Epithelial cell of alveolus of lung (primary cell): ENCODE measurements at places on chromosomes 6 and 20. TPM values are rescaled to one million over a fixed set of nuclear protein-coding genes. Genes with fewer than 3 reads are reported as not detected.

The BRPF3 gene
- total RNA-seq = 9.4 and 15.6 TPM in 2 replicates

The SIRPB1 gene
- 0.78 TPM in 1 of 2 replicates, not detected in the other for total RNA-seq

The PLN gene
- total RNA-seq = not detected in 2 replicates

The TREML1 gene
- not detected in 2 replicates for total RNA-seq

The ELOVL2 gene
- 0.16 and 2.1 TPM in 2 replicates for total RNA-seq

The WFDC13 gene
- total RNA-seq = not detected in 2 replicates

The CD24 gene
- total RNA-seq = 6.5 and 32.8 TPM in 2 replicates
